Suppressor macrophage (primary cell): ENCODE measurements at places on chromosomes 5 and 9.

DNA sequence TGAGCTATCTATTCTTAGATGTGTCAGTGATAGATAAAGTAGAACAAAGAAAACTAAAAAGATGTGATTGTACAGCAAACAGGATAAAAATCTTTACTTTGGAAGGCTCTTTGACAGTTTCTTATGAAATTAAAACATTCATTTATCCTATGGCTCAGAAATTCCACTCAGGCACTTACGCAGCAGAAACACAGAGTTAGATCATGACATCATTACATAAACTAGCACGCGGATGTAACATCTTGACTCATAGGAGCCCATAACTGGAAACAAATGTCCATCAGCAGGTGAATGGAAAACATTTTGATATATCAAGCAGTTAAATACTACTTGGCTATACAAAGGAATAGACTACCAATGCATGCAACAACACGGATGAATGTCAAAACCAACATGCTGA, 45.3 kb downstream of the ICE1 start:
- no peak for DNase-seq

GRCh38 chr9:114423181-114423580, 35.4 kb upstream of the AKNA start:
- no peak for DNase-seq

DNA sequence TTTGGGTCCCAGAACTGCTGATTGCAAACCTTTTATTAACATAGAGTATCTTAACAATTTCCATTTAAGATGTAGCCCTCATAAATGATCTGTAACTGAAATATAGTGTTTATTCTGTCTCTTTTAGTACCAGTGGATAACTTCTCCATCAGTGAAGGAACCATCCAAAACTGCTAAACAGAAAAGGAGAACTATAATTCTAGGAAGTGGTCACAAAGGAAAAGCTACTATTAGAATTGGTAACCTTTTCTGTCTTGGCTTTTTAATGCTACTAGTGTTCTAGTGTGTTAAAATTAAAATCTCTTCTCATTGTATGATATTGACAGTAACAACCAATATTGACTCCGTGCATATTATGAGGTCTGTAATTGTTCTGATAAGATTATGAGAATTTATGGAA, 12.8 kb downstream of the CEP78 start:
- DNase-seq, result no peak

DNA sequence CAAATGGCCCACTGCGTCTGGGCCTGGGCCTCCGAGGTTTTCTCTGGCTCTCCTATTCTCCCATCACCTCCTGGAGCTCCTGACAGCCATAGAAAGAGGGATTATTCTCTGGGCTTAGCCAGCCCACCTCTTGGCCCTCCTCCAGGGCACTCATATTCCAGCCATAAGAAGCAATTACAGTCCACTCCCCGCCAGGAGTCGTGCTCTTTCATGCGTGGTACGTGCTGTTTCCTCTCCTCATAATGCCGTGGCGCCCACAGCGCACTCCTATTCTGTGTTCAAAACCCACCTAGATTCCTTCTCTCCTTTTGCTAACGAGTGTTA, 240.8 kb upstream of the ZNF462 start:
- DNase-seq, result no peak
